Hematopoietic multipotent progenitor cell treated with erythropoietin and hydrocortisone succinate and interleukin-3 and kit ligand, for 17 days (in vitro differentiated cells): ENCODE measurements at places on chromosomes 4 and X.

DNA sequence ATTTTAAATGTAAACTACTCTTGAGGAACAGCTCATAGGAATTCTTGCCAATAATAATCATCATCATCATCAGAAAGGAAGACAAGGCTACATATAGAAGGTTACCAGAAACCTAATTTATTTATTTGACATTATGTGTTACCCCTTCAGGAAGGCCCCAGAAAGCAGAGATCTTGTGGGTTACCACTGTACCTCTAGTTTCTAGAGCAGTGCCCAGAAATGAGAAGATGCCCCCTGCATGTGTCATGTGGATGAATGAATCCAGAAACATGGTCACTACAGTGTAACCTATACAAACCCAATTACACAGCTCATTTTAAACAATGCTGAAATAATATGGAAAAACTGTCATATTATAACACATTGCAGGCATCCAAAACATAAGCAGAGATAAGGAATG lies 70.4 kb downstream of the ARAP2 start:
- DNase-seq = no peak

- DNase-seq = no peak
Observed at GRCh38 chrX:17535229-17535628, 160.2 kb downstream of the NHS start.

DNA sequence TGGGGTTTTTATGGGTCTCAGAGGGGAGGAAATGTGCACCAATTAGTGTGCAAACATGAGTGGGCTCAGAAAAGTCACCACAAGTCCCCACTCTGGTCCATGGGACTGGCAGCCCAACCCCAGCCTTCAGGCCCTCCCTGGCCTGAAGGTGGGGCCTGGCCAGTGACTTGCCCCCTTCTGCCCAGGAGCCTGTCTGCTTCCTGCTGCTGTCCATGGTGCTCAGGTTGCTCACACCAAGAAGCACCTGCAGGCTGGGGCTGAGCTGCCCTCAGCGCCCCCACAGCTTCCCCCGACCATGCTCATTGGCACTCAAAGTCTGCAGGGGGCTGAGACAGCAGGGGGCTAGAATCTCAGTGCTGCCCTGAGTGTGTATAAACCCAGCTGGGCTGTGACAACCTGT lies 30.6 kb upstream of the GC start:
- no peak for DNase-seq

- DNase-seq = no peak
Observed at GRCh38 chr4:165666836-165667235, 206.2 kb upstream of the TLL1 start.

DNA sequence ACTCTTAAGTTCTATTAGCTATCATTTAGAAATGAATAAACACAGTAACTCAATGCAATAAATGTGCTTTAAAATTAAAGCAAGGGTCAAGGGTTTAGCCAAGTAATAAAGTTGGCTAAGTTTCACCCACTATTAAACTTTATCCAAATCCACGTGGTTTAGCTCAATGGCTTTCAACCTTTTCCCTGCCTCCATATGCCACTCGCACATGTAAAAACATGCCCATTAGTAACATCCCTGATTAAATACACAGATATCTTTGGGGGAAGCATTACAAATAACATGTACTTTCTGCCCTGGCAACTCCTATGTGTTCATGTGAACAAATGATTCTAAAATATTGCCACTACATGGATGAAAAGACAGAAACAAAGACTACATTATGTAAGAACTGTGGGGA lies 130.8 kb downstream of the ZAR1 start:
- DNase-seq = no peak

DNA sequence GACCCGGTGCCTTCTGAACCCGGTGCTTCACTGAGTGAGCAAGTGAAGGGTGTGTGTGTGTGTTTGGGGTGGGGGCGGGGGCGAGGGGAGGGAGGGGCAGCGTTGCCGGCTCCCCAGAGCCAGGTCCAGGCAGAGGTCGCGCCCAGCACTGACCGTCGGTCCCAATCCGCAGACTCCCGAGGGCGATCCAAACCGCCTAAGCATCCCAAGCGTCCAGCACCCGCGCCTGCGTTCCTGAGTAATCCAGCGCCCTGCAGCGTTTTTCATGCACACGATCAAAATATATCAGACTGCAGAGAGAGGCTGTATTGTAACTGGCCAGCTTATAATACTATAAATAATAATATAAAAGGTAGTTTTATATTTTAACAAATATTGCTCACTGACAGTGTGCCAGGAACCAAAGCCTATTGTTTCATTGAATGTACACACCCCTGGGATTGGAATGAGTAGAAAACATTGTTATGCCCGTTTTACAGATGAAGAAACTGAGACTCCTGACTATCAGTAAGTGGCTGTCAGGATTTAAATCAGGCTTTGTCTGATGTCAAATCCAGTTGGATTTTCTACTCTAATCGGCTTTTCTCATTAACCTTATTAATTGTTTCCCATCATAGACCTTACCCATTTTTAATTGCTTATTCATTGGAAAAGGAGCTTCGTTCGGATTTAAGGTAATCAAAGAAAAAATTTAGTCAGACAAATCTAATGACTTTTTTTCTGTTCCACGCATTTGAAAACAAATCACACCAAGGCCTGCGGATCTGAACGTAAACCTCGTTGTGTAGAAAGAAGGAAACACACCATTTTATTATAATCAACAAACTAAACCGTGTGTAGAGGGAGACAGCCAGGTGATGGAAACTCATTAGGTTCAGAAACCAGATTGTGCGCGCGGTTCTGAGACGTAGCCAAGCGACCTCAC lies 4.0 kb upstream of the NKX3-2 start:
- DNase-seq = no peak

GRCh38 chr4:93918856-93919255 lies 90.3 kb downstream of the ATOH1 start:
- no peak for DNase-seq

DNA sequence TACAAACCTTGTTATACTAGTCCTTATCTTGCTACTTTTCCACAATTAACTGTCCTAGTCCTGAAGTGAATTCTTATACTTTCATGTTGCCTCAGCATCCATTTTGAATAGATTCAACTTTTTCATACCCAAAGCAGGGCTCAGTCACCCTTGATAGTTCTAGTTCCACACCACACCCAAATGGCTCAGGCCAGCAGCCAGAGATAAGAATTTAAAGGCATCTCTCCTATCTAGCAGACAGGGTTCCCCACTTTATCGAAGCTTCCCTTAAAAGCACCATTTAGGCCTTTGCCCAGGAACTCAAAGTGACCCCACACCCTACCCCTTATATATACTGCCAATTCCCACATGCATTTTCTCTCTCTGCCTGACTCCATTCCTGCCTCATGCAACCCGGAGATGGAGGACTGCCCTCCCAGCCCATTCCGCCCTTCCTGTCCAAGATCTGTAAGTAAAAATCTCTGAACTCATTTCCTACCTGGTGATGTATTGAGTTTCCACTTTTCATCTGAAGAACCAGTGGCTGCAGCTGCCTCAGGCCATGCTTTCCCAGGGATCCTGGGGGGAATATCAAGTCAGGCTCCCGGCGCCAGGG lies 63.7 kb upstream of the TXK start:
- peak; percentile 81 for DNase-seq

DNA sequence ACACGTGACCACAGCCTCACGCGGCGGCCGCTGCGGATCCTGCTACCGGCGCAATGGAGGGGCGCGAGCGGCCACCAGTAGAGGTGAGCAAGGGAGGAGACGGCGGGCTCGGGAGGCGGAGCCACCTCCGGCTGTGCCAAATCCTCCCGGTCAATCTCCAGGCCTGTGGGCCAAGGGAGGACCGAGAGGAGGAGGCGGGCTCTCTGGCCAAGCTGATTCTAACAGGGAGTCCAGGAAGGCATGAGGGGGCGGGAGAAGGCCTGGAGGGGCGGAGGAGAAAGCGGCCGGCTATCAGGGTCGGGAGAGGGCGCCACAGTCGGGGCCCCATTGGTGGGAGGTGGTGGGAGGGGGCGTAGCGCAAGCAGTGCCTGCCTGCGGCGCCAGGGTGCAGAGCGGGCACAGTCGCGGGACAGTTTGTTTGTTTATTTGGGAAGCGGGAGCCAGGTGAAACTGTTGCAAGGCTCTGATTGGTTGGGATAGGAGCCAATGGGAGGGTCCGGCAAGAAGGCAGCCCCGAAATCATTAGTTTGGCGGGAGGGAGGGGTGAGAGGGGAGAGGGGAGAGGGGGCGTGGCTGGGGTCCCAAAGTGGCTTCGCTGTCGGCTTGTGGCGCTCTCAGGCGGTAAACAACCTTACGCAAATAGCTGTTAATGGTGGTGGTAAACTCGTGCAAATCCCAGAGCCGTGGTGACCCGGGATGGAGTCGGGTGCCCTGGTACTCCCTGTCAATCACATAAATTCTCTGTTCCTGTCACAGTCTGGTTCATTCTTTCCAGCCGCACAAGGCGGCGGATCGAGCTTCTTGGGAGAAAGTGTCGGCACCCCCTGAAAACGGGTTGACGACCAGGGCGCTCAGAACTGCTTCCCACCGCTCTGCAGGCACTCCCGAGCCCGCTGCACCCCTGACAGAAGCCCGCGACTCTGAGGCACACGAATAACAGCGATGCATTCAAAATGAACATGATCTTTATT lies at the start of gene IRS4:
Gene IRS4 (minus strand): TSS at position 55 of the 971 bp plus-strand sequence.
- DNase-seq = no peak

GRCh38 chr4:118753096-118753495 lies 67.9 kb downstream of the METTL14 start:
- no peak for DNase-seq
